ENCODE measurements at places on chromosomes 2 and 18. TPM values are rescaled to one million over a fixed set of nuclear protein-coding genes. Genes with fewer than 3 reads are reported as not detected.

Gene KIAA1328
- 3.3 TPM for polyA plus RNA-seq

Gene MEP1B
- not detected for polyA plus RNA-seq

Gene TLX2
- polyA plus RNA-seq: not detected

Gene CCDC141
- 6.1 TPM for polyA plus RNA-seq

Gene MYO5B
- polyA plus RNA-seq: 0.38 TPM

Gene GCA
- polyA plus RNA-seq: 89.5 TPM

Gene RIT2
- polyA plus RNA-seq: 15.9 TPM

Gene PROKR1
- not detected for polyA plus RNA-seq

Gene OR6B2
- not detected for polyA plus RNA-seq

All from Purkinje cell (primary cell).